Stimulated activated naive CD4-positive, alpha-beta T cell (primary cell): ENCODE measurements at places on chromosomes 7 and 10.
A peak's percentile ranks its signal among the peaks of the same experiment; 100 is the strongest.

DNA sequence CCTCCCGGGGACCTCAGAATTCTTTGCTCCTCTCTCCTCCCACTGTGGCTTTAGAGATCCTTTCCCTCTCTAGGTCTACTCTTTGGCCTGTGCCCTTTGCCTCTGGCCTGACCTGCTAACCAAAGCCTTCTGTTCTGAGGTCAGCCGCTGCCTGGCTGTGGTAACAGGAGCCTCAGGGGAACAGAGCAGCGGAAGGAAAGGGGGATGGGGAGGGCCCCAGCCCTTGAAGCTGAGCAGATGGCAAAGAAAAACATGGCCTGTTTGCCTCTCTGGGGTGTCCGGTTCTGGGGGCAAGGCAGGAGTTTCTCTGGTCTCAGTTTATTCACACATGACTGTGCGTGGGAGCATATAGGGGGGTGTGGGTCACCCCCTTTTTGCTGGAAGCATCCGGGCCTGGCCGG, 28.2 kb downstream of the COL26A1 start:
- no peak for DNase-seq

- no peak for DNase-seq
These were observed 615.3 kb upstream of the MGMT start for GRCh38 chr10:128851726-128852125.

DNA sequence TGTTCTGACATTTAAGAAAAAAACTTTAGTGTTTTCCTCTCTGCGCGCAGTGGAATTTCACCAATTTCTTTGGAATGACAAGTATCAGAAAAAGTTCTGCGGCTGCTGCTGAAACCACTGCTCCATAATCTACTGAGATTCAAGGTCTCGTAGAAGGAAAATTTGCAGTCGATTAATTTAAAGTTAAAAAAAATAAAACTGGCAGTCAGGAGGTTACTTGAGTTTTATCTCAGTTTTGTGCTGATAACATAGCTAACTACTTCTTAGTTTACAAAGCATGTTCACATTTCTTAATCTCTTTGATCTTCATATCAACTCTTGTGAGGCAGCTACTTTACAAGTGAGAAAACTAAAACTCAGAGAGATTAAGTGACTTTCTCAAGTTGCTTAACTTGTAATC, 18.2 kb upstream of the CALD1 start:
- no peak for DNase-seq

GRCh38 chr7:149377386-149377785, 83.5 kb downstream of the ZNF777 start:
- DNase-seq, result no peak

GRCh38 chr7:28136885-28137284, 43.7 kb downstream of the JAZF1 start:
- no peak for DNase-seq

DNA sequence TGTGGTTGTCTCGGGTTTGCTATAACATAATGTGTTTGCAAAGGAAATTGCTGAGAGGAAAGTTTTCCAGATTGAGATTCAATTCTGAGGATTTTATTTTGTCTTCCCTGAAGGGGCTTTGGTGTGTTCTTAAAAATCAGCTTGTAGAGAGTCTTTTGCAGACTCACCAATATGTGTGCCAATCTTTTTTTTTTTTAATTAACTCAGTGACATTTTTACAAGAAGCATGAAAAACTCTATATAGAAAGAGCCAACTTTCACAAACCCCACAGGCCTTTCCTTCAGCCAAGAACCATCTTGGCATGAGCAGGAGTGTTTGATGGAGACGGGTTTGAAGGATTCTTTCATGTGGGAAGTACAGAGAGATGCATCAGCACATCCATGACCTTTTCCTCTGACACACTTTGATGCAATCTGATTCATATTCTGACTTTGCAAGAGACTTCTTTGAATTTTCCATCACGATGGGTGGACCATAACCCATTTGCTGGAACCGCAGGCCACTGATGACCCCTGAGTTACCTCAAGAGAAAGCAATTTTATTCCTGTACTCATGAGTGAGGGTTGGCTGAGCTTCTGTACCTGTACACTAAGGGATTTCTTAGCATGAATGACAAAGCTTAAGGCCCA, 892.6 kb downstream of the XPNPEP1 start:
- no peak for DNase-seq

GRCh38 chr7:96016056-96016586, 243.8 kb downstream of the DYNC1I1 start:
- no peak for DNase-seq

GRCh38 chr10:110739811-110740271, 95.7 kb downstream of the RBM20 start:
- no peak for DNase-seq

DNA sequence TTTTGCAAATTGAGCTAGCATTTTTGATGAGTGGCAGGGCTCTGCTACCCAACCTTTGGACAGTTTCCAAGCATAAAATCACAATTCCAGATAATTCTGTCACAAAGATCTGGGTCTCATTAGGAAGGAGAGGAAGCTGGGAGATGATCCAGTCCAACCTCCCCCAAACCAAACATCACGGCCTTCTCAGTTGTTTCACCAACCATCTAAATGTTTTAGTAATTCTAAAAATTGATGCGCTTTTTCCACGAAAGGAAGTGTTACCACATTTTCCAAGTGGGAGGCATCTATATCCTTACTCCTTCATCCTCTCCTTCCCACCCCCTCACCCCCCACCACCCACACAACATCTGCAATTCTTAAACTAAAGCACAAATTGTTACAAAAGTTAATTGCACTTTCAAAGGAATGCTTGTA, 108.3 kb downstream of the EGFR start:
- DNase-seq, result no peak

DNA sequence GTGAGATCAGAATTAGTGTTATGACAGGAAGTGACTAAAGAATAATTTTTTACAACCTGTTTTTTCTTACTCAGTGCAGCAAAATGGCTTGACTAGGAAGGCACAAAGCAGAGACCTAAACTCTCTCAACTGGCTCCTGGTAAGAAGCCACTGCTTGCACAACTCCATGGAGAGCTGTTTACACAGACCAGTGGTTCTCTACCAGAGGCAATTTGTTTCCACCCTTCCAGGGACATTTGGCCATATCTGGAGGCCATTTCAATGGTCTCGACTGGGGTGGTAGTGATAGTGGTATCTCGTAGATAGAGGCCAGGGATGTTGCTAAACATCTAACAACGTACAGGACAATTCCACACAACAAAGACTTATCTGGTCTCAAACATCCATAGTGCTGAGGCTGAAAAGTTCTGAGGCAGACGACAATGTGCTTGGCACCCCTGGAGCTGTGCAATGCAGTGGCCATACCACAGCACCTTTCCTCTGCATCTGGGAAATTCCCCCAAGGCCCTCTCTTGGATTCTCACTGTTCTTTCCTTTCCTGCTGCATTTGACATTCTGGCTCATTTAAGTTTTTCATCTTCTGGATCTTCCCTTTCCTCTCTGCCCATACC, 105.4 kb upstream of the LAMB4 start:
- DNase-seq, result no peak

- DNase-seq, result no peak
These were observed 357.5 kb upstream of the BMPER start for GRCh38 chr7:33547880-33548279.

GRCh38 chr10:14604181-14605142, 170.2 kb downstream of the FAM107B start:
- DNase-seq, result peak; percentile 69

GRCh38 chr7:124843336-124843735, 77.7 kb upstream of the GPR37 start:
- DNase-seq, result no peak

GRCh38 chr10:110672580-110672919, 28.4 kb downstream of the RBM20 start:
- DNase-seq, result no peak
